Camera-type eye (tissue), 1 donor: ENCODE measurements at places on chromosomes 6 and 20. TPM values are rescaled to one million over a fixed set of nuclear protein-coding genes. Genes with fewer than 3 reads are reported as not detected.

The ZMYND8 gene
- total RNA-seq = 35.6 TPM

The SYCP2L gene
- 3.2 TPM for total RNA-seq

The E2F1 gene
- total RNA-seq = 11.6 TPM

The RNF144B gene
- total RNA-seq = 13.9 TPM

The DEFB113 gene
- not detected for total RNA-seq

The TCP11 gene
- total RNA-seq = 0.99 TPM

The CYP24A1 gene
- total RNA-seq = 0.38 TPM

The RSPH9 gene
- total RNA-seq = 1.7 TPM

The LTB gene
- 1.4 TPM for total RNA-seq

The SLC17A1 gene
- total RNA-seq = not detected

The THEMIS gene
- total RNA-seq = 0.22 TPM

The FNDC1 gene
- total RNA-seq = 38.9 TPM

The SYNGAP1 gene
- total RNA-seq = 17.9 TPM

The HUS1B gene
- 4.9 TPM for total RNA-seq

The CDH4 gene
- 12.0 TPM for total RNA-seq

The ZBTB2 gene
- total RNA-seq = 11.9 TPM

The KCNB1 gene
- total RNA-seq = 21.7 TPM

The CCM2L gene
- 4.8 TPM for total RNA-seq

The ARMC12 gene
- total RNA-seq = 0.38 TPM
